BJ (cell line): ENCODE measurements at places on chromosomes 1 and 21.

- DNase-seq: no peak
Measured at GRCh38 chr1:162305969-162306368, 70.7 kb downstream of the SPATA46 start.

DNA sequence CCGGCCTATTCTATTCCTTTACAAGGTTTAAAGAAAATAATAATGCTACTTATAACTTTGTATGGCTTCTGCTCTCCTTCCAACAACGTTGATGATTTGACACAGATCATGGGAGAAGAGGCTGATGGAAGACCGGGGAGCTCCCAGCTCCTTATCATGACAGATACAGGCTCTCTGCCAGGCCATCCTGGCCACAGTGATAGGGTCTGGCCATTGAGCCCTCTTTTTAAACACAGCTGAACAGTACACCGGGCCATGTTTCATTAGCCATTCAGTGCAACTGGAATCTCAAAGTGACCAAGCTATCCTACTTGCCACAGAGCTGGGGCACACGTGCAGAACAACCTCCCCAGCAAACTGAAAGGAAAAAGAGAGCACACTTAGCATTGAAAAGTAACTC, 34.9 kb downstream of the DNAJC11 start:
- no peak for DNase-seq

- no peak for DNase-seq
Measured at GRCh38 chr1:64047549-64047996, 155.8 kb upstream of the UBE2U start.

GRCh38 chr1:95850763-95851162, 616.8 kb downstream of the RWDD3 start:
- DNase-seq: no peak

GRCh38 chr1:229693129-229693900, 67.3 kb downstream of the URB2 start:
- no peak for DNase-seq

DNA sequence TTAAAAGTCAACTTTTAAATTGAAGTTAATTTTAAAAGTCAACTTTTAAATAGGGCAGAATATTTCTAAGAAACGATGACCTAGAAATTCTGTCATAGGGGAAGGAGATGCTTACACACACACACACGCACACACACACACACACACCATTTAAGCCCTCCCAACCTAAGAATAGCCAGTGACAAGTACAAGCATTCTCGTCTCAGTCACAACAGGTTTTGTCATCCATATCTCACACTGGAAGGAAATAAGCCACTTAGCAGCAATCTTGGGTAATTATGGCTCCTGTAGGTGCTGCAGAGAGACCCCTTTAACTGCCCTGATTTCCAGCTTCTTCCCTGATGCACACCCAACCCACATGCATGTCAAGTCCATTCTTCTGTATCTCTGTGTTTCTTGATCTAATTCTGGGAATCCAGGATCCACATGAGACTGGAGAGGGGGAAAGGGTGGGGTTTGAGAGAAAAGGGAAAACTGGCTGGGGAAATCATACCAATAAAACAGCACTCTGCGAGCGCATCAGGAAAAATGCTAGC, 338.1 kb downstream of the PAPPA2 start:
- no peak for DNase-seq

DNA sequence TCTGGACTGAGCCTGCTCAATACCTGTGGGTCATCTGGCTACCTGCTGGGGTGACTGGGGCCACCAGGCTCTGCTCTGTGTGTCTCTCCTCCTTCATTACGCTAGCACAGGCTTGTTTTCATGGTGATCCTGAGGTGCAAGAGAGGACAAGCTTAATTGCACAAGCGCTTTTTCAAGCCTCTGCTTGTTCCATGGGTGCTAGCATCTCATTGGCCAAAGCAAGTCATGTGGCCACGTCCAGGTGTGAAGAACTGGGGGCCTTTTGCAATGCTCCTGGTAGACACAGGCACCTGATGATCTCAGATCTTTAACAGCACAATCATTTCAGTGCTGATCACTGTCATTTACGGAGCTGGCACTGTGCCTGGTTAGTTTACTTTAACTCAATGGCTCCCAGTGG, 114.6 kb downstream of the KAZN start:
- DNase-seq: no peak

DNA sequence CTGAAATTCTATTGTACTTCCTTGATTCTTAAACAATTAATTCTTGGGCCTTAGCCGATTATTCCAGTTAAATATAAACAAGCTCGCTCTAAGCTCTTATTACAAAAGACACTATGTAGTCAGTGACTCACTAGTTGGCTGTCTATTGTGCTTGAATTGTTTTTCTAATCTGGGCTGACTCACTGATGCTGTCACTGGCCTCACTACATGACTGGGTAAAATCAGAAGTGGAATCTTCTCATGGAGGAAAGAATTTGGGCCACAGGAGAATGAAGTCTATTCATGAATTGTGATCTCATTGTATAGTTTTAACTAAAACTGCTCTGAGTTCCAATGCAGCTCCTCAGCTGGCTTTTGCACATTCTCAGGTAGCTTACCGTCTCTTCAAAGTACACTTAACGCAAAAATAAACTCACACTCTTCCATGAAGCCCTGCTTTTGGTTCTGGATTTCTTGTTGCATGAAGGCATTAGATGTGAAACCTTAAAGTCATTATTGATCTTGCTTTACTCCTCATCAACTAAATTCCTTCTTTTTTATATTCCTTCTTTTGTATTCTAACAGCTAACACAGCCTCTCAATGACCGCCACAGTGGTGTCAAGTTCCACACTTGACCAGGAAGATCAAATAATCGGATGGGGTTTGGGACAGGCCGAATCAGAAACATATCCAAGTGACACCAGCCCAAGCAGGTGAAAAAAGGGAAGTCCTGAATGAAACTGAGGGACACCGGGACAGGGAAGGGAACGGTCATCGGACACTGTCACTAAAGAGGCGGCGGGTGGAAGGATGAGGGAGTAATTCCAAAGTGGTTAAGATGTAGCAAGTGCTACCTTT, 80.9 kb upstream of the LBR start:
- DNase-seq: peak; percentile 95

GRCh38 chr1:195173753-195174152, 1434.5 kb downstream of the KCNT2 start:
- no peak for DNase-seq

DNA sequence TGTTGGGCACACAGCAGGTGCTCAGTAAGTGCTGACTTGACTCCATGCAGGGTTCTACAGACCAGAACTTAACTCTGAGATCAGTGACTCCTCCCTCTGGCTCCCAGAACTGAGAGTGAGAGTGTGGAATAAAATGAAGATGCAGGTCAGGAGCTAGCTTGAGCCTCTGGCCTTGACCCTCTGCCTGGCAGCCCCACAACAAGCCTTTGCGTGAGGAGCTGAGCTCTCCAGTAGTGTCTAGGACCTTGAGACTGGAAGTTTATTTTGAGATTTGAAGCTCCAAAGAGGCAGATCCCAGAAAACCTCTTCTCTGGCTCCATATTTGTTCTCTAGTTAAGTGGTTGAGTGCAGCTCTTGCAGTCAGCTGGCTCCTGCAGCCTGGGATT, 3.4 kb upstream of the WNT2B start:
- DNase-seq: no peak

- no peak for DNase-seq
Measured at GRCh38 chr1:54400329-54400728, 5.9 kb downstream of the SSBP3 start.

DNA sequence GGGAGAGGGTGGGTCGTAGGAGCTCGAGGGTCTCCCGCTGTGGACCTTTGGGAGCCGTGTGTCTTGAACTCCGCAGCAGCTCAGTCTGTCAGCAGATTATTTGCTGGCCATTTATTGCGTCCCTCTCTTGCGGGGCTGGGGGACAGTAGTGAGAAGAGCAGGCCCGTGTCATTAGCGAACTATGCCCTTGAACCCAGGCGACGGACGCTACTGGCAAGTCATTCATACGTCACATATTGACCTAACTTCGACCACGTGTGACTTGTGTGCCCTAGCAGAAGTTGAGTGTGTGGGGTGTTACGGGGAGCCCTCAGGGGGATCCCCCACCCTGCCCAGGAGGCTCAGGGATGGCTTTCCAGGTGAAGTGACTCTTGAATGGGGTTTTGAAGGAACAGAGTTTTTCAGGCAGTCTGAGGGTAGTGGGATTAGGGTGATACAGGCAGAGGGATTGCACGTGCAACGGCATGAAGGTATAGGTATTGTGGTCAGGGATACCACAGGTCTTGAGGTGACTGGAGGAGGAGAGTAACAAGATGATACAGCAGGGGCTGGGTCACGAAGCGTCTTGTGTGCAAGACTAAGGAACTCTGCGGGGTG, 13.0 kb downstream of the RCC1 start:
- no peak for DNase-seq

- DNase-seq: peak; percentile 20
Measured at GRCh38 chr1:17258116-17258757, 9.3 kb downstream of the PADI3 start.

- no peak for DNase-seq
Measured at GRCh38 chr1:173669491-173669941, at the start of gene ANKRD45. ANKRD45 (minus strand) TSS chr1:173669851; CDS start chr1:173659418, 10,433 bp downstream.

DNA sequence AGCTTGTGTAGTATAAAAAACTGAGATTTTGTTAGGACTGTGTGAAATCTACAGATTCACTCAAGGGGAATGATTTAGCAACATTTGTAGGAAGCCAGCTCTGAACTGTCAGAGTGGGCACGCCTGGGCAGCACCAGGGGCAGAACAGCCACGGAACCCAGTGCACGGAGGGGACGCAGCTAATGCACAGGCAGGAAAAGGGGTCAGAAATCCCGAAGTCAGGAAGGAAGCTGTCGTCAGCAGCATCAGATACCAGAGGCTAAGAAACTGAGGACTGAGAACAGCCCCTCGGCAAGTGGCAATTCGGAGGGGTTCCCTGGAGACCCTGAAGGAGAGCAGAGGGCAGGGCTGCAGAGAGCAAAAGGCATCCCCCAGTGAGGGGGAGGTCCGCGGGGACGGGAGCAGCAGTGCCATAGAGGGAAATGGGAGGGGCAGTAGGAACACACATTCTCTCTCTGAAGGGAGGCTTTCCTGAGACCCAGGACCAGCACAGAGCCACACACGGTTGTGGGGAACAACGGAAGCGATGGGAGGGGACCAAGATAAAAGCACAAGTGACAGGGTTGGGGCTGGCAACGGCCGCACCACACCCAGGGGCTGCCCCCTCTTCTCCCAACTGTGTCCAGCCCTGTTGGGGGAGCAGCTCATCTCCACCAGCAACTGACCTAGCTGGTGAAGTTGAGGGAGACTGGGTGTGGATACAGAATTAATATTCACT, 12.7 kb downstream of the UBE2J2 start:
- no peak for DNase-seq

GRCh38 chr1:245404952-245405351, 250.2 kb downstream of the KIF26B start:
- no peak for DNase-seq

GRCh38 chr1:10539411-10540043, 64.8 kb downstream of the PEX14 start:
- no peak for DNase-seq

GRCh38 chr1:26122988-26123973, 11.7 kb downstream of the PDIK1L start:
- DNase-seq: no peak

GRCh38 chr1:161978011-161978790, 45.5 kb downstream of the OLFML2B start:
- no peak for DNase-seq

DNA sequence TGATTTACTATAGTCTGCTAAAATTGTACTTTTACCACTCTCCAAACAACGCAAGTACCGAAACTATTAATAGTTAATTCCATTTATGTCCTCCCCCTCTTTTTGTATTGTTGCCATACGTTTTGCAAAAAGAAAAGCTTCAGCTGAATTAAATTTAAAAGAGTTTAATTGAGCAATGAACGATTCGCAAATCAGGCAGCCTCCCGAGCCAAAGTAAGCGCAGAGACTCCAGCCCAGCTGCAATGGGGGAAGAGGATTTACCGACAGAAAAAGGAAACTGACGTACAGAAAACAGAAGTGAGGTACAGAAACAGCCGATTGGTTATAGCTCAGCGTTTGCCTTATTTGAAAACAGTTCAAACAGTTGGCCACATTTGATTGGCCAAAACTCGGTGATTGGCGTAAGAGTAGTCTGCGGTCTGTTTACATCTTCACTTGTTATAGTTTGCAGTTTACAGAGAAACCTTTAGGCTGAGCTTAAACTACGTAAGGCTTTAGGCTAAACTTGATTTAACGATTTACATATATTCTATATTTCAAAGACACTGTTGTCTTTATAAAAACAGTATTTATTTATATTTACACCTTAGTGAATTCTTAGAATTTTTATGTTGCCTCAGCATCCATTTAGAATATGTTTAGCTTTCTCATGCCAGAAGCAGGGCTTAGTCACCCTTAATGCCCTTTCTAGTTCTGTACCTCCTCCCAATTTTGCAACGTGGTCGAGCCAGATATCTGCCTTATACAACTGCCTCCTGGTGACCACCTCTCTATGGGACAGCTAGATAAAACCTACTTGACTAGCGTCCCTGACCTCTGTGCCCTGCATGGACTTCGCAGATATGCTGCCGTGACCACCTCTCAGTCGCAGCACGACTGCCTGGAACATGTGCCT, 23.8 kb downstream of the CR1 start:
- DNase-seq: peak; percentile 13

DNA sequence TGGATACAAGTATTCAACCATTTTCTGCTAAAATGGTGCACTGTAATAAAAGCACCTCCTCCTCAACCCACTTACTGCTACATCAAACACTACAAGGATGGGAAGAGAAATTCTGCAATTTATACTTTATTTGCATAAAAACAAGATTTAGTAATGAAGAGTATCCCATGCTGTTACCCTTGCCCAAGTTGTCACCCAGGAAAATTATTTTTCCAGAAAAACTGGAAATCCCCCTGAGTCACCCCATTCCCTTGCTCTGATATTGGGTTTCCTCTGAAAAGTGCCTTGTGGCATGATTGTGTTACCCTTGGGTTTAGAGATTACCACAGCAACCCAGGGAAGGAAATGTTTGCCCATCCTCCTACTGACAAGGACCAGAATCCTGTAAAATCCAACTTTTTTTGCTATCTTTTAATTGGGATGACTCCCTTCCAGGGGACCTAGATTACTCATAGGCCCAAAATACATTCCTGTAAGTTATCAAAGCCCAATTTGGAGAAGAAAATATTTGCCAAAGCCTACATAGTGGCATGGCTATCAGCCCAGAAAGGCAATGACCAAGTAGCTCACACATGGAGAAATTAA, 16.5 kb upstream of the ZC3H11B start:
- DNase-seq: no peak

- no peak for DNase-seq
Measured at GRCh38 chr1:97082160-97082848, 360.7 kb downstream of the PTBP2 start.

DNA sequence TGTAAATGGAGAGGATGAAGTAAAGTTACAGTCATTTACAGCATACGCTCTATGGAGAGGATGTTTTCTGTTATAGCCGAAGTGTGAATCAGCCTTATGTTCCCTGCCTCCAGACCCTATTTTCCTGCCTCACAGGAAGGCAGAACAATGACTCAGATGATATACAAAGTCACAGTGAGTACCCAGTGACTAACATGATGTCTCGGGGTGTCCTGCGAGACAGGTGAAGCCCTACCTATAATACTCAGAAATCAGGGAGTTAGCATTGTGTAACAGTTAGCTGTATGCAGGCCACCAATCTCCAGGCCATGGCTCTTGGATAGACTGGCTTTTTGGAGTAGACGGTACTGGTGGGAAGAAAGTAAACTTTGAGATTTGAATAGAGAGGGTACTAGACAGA, 55.6 kb upstream of the FBXO28 start:
- DNase-seq: no peak
